ENCODE measurements at places on chromosomes 1 and 21. TPM values are rescaled to one million over a fixed set of nuclear protein-coding genes. Genes with fewer than 3 reads are reported as not detected.

CFHR4 gene
- total RNA-seq, result 0.31 TPM

DCST2 gene
- 0.16 TPM for total RNA-seq

CAMTA1 gene
- 115 TPM for total RNA-seq

BGLAP gene
- total RNA-seq, result not detected

ZBTB37 gene
- 52.7 TPM for total RNA-seq

FOXO6 gene
- 5.9 TPM for total RNA-seq

C1orf115 gene
- 31.0 TPM for total RNA-seq

TTC34 gene
- total RNA-seq, result 0.16 TPM
